Activated CD8-positive, alpha-beta memory T cell treated with anti-CD3 and anti-CD28 coated beads for 1 hour (primary cell): ENCODE measurements at places on chromosomes 4 and X.

DNA sequence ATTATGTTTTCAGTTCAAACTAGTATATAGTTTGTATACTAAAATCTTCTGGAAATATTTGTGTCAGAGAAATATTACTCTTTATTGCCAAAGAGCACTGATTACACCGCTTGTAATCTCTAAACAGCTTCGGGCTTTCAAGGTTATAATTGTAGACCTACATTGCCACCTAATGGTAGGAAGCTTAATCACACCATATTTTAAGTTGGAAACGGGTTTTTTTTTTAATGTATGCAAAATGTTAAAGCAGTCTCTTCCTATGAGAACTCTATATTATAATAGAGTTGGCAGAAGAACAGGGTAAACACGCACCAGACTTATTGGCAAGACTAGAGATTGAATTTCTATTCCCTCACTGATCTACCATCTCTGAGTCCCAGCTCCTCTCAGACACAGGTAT, 19.5 kb upstream of the NFXL1 start:
- no peak for DNase-seq

GRCh38 chr4:88742561-88742960, 44.9 kb upstream of the NAP1L5 start:
- DNase-seq = no peak

DNA sequence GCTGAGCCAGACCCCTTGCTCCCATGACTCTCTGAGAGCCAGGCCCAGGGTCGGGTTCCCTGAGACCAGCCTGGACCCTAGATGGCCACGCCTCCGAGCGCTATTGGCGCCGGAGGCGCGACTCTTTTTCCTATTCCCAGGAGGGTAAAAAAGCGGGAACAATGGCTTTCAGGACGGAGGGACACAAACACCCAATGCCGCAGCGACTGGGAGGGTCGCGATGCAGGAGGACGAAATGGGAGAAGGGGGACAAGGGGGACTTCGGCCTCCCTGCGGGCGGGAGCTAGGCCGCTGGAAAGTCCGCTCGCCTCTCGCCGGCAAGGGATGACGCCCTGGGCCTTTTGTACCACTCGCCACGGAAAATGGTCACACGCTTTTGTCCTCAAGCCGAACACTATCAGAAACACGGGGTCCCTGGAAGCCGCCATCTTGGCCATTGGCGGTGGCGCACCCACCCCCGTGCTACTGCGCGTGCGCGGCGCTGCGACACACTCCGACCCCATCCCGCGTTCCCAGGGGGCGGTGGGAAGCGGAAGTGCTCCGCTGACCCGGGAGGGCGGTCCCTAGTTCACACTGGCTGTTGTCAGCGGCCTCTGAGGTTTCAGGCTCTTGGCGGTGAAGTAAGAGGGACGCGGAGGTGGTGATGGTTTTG, 98.4 kb downstream of the ZNF674 start:
- DNase-seq = peak; percentile 72

DNA sequence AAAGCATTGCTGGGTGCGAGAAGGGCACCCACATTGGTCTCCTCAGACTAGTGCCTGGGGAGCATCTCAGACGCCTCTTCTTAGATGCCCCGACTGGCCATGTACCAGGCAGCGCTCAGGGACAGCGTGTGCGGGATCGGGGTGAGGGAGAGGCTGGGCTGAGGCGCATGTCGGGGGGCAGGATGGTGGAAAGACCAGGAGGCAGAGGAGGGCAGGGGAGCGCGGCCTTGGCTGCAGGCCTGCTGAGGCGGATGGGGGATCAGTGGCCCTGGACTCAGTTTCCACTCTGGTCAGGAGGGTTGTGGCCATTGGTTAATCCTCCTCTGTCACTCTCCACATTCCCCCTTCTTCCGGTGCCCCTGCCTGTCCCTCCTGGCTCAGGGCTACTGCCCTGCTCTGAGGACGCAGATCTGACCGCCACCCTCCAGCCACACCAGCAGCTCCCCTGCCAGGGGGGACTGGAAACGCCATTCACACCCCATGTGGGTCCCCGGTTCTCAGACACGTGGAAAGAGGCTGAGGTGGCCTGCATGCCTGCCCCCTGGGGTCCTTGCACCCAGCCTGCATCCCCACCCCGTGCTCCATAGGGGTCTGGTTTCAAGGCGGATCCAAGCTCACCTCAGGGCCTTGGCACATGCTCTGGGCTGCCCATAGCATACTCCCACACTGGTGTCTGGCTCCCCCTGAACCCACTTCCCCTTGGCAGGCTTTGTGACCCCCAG, 105.9 kb downstream of the CPZ start:
- no peak for DNase-seq

DNA sequence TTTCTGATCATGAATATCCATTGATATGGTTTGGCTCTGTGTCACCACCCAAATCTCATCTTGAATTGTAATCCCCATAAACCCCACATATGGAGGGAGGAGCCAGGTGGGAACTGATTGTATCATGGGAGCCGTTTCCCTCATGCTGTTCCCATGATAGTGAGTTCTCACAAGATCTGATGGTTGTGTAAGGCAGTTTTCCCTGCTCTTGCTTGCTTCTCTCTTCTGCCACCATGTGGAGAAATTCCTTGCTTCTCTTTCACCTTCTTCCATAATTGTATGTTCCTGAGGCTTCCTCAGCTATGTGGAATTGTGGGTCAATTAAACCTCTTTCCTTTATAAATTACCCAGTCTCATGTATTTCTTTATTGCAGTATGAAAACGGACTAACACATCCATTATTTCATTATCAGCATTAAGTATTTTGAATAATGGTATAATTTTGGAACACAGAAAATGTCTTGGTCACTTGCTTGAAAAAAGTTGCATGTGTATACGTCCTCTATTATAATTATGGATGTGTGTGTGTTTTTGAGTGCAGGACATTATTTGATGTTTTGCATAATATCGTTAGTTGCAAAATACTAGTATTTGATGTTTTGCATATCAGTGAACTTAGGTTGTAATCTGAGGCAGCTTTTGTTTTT, 334.6 kb downstream of the PCDH10 start:
- no peak for DNase-seq

- DNase-seq = no peak
Measured at GRCh38 chr4:22502895-22503814, 12.7 kb downstream of the ADGRA3 start.

DNA sequence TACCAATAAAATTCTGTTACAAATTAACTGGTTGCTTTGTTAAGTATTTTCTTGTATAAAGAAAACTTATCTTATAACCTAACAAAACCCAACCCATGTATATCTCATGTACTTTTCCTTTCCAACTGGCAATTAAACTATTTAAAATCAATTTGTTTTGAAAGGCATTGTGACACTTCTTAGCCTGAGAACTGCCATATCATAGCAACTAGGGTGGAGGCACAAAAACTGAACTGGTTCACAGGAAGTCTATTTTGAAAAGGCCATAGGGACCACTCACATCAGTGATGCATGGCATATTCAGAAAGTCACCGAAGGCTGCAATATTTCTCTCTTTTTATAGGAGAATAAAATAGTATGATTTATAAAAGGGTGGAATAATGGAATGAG, 40.5 kb upstream of the ARSJ start:
- DNase-seq = no peak

- no peak for DNase-seq
Measured at GRCh38 chr4:3673716-3674478, 92.3 kb upstream of the ADRA2C start.

GRCh38 chr4:52701207-52701606, 42.1 kb upstream of the USP46 start:
- no peak for DNase-seq

DNA sequence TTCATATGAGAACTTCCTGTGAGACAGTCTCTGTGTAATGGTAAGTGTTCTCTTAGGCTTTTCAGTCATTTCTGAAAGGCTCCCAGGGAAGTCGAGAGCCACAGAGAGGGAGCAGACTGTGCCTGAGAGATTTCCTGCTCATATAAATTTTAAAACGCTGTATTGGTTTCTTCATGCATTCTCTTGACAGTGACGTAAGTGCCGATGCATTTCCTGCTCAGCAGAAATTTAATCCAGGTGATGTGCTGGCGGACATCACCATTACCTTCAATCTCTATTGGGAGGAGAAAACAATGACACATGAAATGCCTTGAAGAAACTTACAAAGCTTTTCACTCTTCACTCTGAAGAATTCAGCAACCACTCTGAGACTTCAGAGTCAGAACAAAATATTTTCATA, 383.6 kb downstream of the BMPR1B start:
- no peak for DNase-seq

DNA sequence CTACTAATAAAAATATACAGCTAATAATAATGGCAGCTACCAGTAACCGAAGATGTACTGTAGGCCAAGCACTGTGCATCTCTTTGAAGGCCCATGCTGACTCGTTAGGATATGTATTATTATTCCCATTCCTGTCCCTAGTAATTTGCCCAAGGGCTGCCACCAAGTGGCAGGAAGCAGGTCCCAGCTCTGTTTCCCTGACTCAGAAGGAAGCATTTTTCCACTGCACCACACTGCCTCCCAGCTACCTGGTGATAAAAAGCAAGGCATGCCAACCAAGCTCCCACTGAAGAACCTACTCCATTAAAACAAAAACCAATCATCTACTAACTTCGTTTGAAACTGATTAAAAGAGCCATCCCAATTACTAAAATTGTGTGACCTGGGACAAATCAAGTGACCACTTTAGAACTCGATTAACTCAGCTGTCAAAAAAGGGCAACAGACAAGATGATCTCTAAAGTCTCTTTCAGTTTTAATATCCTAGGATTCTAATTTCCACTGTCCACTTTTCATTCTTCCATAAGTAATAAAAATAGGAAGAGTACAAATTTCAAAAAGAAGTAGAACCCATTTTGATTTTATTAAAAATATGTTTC, 24.3 kb upstream of the PGM2 start:
- DNase-seq = no peak
